ENCODE measurements at places on chromosomes 1 and 21. TPM values are rescaled to one million over a fixed set of nuclear protein-coding genes. Genes with fewer than 3 reads are reported as not detected.

The CLCA1 gene
- polyA plus RNA-seq = not detected

The FOXD2 gene
- 0.11 TPM for polyA plus RNA-seq

The SPRR2G gene
- not detected for polyA plus RNA-seq

DNA sequence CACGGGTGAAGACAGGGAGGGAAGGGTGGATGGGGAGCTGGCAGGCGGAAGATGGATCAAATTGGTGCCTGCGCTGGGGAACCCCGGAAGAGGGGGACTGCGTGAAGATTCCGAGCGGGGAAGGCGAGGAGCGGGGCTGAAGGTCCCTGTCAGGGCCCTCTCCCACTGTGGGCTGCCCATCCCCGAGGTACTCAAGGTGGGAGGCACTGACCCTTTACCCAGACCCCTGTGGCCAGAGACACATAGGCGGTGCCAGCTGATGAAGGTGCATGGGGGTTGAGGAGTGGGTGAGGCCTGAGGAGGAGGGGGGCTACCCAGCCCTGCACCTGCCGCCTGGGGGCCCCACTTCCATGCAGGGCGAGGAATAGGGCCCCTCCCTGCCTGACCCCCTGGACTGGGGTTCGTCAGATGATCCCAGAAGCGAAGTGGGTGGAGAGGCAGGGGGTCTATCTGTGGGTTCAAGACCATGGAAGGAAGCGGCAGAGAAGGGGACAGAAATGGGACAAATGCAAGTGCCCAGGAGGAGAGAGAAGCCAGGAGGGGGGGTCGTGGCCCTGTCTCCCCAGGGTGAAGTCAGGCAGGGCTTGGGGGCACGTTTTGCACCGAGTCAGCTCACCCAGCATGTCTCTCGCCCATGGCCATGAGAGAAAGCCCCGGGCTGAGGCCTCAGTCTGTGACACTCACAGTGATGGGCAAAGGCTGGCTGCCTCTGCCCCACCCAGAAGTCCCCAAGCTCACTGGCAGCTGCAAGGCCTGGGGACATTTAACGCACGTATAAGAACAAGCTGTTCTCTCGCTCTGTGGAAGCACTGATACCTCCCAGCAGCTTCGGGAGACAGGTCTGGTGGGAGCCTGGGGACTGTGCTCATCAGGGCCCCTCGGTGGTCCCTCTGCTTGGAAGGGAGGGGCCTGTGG, 7.0 kb upstream of the MMEL1 start:
- no peak for DNase-seq

DNA sequence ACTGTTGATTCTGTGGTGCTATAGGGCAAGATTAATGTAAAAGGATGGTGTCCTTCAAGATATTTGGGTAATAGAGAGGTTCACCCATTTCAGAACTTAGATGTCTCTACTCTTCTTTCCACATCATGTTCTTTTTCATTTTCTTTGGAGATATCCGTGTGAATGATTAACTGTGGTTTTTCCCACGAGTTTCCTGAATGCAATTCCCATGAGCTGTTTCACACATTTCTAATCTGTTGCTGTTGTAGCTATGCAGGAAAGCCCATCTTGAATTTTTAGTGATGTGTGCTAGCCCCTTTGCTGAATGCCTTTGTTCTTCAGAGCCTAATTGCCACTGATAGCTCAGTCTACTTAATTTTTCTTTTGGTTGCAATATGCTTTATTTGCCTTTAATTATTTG, 27.6 kb downstream of the SNX27 start:
- DNase-seq = no peak

DNA sequence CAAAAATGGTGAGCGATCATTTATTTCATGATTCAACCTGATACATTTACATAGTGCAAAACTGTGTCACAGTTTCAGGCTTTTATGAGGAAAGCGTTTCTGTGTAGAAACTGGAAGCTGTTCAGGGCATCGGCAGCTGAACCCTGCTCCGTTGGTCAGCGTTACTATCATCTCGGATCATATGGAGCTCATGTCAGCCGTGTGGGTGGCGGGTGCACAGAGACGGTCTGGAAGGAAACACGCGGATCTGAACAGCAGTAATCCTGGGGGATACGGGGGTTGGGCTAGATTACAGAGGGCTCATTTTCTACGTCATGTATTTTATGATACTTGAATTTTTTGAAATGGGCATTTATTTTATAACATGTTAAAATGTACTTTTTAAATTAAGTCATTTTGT, 15.1 kb downstream of the C1orf174 start:
- DNase-seq = no peak

GRCh38 chr1:154863315-154864174, 6.5 kb downstream of the KCNN3 start:
- DNase-seq = peak; percentile 50

DNA sequence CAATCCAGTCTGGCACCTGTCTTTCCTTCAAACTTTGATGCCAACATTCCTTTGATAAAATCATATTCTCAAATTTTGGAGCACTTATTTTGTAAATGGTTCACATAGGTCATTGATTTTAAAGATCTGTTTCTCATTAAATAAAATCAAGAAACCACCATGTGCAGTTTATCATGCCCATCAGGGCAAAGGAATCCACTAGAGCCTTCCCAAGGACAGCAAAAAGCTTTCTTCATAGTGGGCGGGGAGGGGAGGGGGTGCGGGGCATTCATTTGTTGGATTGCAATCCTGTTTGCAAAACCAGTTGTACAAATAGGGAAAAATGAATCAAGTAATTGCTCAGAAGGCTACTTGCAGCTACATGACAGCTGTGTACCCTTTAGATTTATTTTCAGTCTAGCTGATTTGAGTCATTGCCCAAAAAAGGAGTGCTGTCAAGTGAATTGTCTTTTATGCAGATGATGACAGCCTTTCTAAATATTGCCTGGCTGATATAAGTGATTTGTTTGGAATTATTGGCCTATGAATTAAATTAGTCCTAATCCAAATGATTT, 23.0 kb downstream of the LRRC8B start:
- no peak for DNase-seq

DNA sequence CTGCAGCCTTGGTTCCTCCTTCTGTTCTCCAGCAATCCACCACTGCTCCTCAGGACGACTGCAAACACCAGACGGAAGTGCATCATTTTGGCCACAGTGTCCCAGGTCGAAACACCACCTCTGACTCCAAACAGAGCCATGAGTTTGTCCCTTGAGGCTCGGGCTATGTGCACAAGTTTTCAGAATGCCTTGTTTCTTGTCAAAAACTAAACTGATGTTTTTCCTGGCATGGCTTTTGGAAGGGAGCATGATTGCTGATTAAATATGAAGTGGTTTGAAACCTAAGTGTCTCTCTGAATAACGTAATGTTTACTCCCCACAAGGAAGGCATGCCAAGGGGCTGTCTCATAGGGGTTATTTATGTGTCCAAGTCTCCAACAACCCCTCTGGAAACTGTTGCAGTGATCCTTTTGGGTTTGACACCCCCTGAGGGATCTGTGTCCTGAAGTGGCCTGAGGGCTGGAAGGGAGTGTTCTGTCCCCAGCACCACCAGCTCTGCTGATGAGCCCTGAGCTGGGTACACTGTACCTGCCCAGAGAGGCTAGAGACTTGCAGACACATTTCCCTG, 132.7 kb downstream of the PLPP3 start:
- DNase-seq = no peak

The TEX38 gene
- polyA plus RNA-seq = not detected
